ENCODE measurements at places on chromosomes 1 and 21.

DNA sequence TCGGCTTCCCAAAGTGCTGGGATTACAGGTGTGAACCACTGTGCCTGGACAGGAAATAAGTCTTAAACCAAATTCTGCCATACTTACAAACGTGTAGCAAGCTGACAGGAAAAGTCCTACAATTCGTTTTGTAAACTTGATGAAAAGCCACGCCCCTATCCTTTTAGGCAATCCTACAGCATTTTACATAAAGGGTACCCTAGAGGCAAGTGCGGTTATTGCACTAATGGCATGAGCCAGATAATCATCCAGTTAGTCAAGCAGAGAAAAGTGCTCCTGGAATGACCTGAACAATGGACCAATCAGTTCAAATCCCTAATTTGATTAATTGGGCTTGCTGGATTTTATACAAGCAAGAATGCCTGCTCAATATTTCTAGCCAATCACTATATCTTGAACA is 338.2 kb downstream of the KIF26B start:
- no peak for DNase-seq

DNA sequence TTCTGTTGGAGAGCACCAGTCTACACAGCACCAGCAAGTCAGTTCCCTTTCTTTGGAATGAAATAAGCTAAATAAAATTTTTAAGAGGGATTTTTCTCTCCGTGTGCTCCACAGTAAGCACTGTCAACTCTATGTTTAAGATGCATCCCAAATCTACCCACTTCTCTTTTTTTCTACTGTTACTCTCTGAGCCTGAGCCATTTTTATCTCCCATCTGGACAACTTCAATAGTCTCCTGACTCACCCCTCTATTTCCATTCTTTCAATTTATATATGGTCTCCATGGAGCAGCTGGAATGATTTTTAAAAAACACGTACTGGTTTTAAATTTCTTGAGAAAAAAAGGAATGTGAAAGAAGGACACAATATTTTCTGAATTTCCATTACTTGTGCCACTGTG is 24.7 kb upstream of the CCT8 start:
- DNase-seq = no peak

DNA sequence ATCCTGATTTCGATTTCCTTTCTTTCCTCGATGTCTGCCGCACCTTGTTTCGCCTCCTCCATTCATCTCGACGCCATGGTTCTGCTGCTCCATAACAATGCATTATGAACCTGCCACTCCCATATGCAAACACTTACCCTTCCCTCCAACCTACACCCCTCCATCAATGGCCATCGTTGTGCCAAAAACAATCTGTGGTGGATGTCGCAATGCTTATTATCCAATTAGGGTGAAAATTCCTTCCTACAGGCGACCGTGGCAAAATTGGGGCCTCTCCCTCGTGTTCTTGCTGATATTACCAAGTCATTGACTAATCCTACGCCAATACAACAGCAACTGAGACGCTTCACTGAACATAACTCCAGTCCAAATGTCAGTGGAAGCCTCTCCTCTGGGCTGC is 40.3 kb downstream of the CLEC20A start:
- no peak for DNase-seq

GRCh38 chr1:110260194-110260593 is 50.1 kb downstream of the KCNC4 start:
- DNase-seq = no peak

DNA sequence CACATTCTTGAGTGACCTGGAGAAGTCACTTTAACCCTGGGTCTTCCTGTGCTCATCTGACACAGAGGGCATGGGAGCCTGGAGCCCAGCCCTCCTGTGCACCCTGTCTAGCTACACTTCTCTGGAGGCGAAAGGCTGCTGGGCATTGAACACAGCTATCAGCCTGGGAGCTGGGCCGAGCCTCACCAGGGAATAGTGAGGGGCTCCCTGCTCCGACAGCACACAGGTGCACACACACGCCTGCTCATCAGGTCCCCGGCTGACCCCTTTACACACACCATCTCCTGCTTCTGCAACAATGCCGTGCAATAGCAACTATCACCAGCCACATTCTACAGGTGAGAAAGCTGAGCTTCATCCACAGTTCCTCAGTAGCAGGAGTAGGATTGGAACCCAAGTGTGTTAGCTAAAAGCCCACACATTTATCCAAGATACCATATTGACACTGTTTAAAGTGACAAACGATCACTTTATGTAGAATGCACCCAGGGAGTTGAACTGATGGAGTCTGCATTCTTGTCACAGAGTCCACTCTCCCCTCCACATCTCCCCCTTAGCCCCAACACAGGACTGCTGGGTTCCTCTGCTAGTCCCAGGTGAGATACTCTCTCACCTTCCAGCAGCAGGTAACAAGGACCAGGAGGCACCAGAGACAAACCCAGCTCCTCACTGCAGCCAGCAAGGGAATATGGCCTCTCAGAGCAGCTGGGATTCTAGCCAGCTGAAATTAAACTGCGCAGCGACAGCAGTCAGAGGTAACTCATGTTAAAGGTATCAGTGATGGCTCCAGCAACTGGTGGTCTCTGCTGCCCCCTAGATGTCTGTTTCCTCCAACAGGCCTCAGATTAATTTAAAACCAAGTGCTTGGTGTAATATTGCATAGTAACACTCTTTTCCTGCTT is 18.3 kb upstream of the CAPN8 start:
- DNase-seq = peak; percentile 85

GRCh38 chr1:216804111-216804510 is 80.9 kb upstream of the ESRRG start:
- DNase-seq = peak; percentile 71

- DNase-seq = no peak
Observed at GRCh38 chr1:20074055-20074724, 4.2 kb downstream of the PLA2G5 start.

DNA sequence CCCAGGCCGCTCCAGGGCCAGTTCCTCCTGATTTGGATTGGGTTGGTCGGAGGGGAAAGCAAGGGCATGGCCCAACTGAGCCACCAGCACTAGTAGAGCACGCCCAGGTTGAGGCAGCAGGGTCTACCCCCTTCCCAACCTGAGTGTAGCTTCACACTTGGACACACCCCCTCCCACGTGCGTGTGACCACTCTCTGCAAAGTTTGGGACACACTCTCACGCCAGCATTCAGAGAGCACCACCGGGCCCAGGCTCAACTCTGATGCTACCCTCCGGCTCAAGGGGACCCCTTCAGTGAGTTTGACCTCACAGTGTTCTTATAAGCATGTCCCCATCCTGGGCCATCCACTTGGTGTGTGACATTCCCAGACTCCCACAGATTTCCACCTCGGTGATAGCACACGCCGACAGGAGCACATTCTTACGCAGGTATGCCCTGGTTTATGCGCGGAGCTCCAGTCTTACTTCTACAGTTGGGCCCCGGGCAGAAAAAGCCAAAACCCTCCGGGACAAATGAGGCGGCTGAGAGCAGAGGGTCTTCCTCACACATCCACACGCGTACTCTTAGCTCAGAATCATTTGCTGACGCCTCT is 3.0 kb upstream of the DMRTA2 start:
- DNase-seq = no peak

- DNase-seq = no peak
Observed at GRCh38 chr1:224747578-224747977, 131.5 kb downstream of the CNIH3 start.

DNA sequence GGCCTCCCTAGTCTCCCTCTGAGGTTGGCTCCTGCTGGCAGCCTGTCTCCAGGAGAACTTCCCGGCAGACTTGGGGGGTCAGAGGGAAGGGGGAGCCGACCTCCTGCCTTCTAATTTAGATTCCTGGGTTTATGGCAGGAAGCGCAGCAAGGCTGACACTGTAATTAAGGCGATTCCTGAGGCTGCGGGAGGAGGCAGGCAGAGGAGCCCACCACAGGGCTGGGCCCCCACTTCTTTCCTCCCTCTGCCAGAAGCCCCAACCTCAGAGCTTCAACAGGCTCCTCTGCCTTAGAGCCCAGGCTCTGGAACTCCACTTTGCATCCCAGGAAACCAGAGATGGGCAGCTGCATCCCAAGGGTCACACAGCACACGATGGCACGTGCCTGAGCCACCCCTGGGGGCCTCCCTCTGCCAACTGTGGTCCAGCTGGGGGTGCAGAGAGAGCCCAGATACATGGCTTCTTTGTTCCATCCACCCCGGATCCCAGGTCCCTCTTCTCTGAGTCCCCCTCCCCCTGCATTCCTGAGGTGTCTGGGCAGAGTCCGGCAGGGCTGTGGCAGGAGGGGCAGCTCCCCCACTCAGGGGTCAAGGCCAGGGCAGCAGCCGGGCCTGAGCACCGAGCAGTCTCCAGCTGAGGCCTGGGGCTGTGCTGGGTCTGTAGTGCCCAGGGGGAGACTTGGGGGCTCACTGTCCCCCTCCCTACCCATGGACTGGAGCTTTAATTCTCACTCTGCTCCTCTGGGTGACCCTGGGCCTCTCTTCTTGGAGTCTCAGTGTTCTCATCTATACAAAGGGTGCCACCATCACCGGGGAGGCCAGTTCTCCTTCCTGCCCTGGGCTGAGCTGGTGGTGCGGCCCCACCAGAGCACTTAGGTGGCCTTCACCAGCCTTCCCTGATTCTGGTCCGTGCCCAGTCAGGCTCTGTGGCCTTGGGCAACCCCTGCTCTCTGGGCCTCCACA is 39.4 kb upstream of the FAM131C start:
- DNase-seq = no peak

GRCh38 chr1:210702506-210702905 is 373.8 kb downstream of the HHAT start:
- DNase-seq = no peak

DNA sequence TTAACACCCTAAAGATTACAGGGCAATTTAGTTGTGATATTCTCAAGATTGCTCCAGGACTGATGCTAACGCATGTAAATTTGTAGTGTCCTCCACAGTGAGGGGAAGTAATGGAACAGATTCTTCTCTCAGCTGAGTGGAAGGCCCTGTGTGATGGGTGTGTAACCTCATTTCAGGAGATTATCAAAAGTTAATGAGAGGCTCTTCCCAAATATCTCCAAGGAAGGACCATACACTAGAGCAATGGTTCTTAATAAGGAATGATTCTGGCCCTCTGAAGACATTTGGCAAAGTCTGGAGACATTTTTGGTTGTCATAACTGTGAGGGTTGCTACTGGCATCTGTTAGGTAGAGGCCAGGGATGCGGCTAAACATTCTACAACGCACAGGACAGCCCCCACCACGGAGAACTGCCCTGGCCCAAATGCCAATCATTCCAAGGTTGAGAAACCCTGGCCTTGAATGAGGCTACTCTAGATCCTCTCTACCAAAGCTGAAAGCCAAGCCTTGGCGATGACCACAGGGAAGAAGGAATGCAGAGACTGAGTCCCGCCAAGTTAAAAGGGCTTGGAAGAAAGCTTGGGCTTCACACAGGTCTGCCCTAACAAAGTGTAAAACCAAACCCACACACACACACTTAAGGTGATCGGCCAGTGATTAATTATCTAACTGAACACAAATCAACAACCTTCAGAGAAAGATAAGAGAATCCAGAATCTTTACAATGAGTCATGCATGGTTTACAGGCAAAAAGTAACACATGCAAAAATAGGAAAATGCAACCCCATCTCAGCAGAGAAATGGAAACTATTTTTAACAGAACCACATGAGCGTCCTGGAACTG is 135.8 kb downstream of the SYF2 start:
- DNase-seq = no peak

DNA sequence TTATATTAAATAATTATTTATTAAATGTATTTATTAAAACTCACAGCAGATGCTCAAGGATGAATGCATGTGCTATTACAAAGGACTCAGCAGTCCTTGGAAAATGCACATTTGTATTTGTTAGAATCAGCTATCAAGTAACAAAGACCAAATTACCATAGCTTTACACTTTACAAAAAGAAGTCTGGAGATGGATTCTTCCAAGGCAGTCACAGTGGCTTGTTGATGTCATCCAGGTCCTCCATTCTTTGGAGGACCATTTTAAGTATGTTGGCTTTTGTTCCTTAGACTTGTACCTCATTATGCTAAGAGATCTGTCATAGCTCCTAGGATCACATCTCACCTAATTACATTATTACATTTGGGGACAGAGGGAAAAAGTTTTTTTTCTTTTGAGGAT is 63.4 kb downstream of the NTMT2 start:
- DNase-seq = no peak

DNA sequence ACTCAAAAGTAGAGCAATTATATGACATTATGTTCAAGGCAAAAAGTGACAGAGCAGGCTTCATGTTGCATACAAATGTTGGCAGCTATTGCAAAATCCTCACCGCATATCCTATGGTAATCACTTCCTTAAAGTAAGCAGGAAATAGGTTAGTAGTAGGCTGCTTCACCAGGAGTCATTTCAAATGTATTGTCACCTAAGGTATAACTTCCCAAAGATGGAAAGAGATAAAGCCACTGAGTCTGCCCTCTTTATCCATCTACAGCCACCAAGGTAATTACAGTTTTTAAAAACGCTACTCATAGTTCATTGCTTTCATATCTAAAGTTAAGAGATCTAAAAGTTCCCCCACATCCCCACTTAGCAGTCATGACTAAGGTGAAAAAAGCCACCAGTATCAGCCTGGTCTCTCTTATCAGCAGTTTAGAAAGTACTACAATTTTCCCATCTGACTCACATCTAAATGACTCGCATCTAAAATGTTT is 31.6 kb upstream of the UBE2U start:
- DNase-seq = peak; percentile 32

- peak; percentile 97 for DNase-seq
Observed at GRCh38 chr1:7953850-7954609, 7.5 kb upstream of the PARK7 start.

- no peak for DNase-seq
Observed at GRCh38 chr1:51679435-51679834, 62.5 kb downstream of the OSBPL9 start.

- DNase-seq = no peak
Observed at GRCh38 chr1:177077734-177078499, 86.6 kb downstream of the ASTN1 start.

GRCh38 chr1:58432851-58433668 is 113.5 kb downstream of the OMA1 start:
- DNase-seq = no peak

Data from NCI-H1092 treated with DMSO at 0.1 percent for 48 hours (cell line).